ENCODE measurements at places on chromosomes 3 and 15. TPM values are rescaled to one million over a fixed set of nuclear protein-coding genes. Genes with fewer than 3 reads are reported as not detected.

- peak overlapping the region; percentile 57 for H3K4me3 ChIP-seq
- peaks cover 76% of the 10 kb centered on the region for H3K36me3 ChIP-seq
- peaks cover 49% of the 10 kb centered on the region for H3K4me1 ChIP-seq
- no peaks in the 10 kb centered on the region for H3K27me3 ChIP-seq
Measured at GRCh38 chr15:39584266-39584659, 3.4 kb downstream of the THBS1 start.

- no peak for DNase-seq
- no peaks in the 10 kb centered on the region for H3K36me3 ChIP-seq
- H3K4me3 ChIP-seq, result no peak overlapping the region
- peaks cover 40% of the 10 kb centered on the region for H3K4me1 ChIP-seq
- H3K27me3 ChIP-seq, result no peaks in the 10 kb centered on the region
Measured at GRCh38 chr3:69338911-69339310, 47.0 kb downstream of the FRMD4B start.

DNA sequence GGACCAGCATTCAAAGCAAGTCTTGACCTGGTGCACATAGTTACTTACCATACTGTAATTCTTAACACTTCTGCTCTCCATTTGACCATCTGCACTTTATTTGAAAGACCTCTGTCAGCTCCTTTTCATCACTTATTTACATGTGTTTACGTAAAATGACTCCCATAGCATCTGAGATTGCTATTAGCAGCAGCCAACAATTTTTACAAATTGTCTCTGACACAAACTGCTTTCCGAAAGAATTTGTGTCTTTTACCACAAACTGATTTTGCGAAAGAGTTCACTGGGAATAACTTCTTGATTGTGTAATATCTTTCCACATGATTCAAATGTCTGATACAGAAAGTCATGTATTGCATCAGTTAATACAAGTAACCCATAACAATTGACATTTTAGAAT, 144.1 kb upstream of the PEX5L start:
- no peak overlapping the region for H3K4me3 ChIP-seq
- no peaks in the 10 kb centered on the region for H3K36me3 ChIP-seq
- H3K4me1 ChIP-seq, result no peaks in the 10 kb centered on the region

DNA sequence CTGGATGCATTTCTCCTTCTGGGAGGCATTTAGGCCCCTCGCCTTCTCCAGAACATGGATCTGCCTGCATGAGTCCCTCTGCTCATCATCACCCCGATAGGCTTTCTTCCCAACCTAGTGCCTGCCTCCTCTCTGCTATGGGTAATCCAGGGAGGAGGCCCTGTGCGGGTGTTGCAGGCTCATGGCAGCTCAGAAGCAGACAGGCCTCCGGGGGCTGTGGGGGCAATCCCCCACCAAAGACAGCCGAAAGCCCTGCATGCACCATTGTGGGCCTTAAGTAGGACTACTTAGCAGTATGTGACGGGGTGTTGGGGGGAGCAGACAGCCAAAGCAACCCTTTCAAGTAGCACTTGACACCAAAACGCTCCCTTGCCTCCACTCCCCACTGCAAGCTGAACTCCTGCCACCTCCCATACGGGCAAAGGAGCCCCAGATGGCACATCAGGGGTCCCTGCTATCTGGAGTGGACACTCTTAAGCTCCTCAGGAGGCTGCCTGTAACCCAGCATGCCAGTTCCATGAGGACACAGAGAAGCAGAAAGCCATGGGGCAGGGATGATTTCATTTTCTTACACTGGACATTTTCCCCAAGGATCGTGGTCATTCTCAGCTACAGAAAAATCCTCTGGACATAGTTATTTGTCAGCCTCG, 98.8 kb upstream of the HACD2 start:
- H3K27me3 ChIP-seq, result no peaks in the 10 kb centered on the region
- no peak for DNase-seq
- H3K4me3 ChIP-seq, result no peak overlapping the region
- no peaks in the 10 kb centered on the region for H3K36me3 ChIP-seq
- H3K4me1 ChIP-seq, result peaks cover 7% of the 10 kb centered on the region

The AQP9 gene
- total RNA-seq, result 1.1 TPM

The OSTN gene
- total RNA-seq, result not detected

DNA sequence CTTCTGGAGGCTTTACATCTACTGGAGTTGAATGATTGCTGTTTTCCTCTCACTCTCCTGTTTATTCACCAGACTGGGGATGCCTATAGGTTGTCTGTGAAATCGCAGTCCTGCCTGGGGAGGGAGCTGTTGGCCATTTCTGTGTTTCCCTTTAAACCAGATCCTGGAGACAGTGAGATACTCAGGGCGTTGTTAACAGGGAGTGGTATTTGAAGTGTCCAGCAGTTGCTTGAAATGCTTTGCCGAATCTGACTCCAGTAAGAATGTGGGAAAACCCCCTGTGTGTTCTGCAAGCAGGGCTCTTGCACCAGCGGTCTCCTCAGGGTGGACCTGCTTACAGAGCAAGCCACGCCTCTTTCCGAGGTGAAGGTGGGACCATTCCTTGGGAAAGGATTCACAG, 4.3 kb upstream of the LRRK1 start:
- no peaks in the 10 kb centered on the region for H3K36me3 ChIP-seq
- no peaks in the 10 kb centered on the region for H3K27me3 ChIP-seq
- H3K4me3 ChIP-seq, result no peak overlapping the region
- H3K27ac ChIP-seq, result no peak overlapping the region
- DNase-seq, result no peak

The CA12 gene
- 5.5 TPM for total RNA-seq

GRCh38 chr3:85835857-85836440, 877.2 kb downstream of the CADM2 start:
- no peaks in the 10 kb centered on the region for H3K27me3 ChIP-seq
- H3K4me3 ChIP-seq, result no peak overlapping the region
- no peaks in the 10 kb centered on the region for H3K36me3 ChIP-seq
- DNase-seq, result no peak

The RCN2 gene
- 20.9 TPM for total RNA-seq

DNA sequence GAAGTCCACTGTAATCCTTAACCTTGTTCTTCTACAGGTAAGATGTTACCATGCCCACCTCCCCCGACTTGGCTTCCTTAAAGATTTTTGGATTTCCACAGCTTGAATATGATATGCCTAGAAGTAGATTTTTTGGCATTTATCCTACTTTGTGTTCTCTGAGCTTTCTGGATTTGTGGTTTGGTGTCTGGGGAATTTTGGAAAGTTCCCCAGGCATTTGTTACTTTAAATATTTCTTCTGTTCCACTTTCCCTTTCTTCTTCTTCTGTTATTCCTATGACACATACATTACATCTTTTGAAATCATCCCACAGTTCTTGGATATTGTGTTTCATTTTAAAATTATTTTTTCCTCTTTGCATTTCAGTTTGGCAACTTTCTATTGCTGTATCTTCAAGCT, 122.1 kb upstream of the TMEM108 start:
- H3K36me3 ChIP-seq, result no peaks in the 10 kb centered on the region
- H3K4me1 ChIP-seq, result no peaks in the 10 kb centered on the region
- no peak overlapping the region for H3K27ac ChIP-seq
- H3K4me3 ChIP-seq, result no peak overlapping the region

The SMAD6 gene
- total RNA-seq, result 20.8 TPM

DNA sequence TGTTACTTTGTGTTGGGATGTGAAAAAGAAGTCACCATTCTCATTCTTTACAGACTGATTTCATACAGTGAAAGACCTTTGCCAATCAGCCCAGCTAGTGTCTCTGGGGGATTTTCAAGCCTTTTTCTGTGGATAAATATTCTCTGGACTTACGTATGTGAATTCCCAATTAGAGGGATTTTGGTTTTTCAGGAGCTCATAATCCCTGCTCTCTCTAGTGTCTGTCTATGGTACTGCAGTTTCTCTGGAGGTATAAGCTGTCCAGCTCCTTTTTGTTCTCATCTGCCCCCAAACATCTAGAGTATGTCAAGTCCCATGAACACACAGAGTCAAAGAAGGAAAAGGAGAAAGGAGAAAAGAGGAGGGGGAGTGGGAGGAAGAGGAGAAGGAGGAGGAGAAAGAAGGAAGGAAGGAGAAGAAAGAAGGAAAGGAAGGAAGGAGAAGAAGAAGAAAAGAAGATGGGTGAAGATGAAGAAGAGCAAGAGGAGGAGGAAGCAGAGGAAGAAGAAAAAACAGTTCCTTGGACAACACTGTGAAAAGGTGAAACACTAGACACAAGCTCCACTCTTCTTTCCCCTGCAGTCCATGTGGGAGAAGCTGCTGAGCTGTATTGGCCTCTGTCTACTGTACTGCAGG, 218.6 kb downstream of the GREM1 start:
- no peak for DNase-seq
- H3K4me1 ChIP-seq, result no peaks in the 10 kb centered on the region
- H3K27me3 ChIP-seq, result no peaks in the 10 kb centered on the region

GRCh38 chr15:63987796-63988378, 58.4 kb downstream of the DAPK2 start:
- H3K27me3 ChIP-seq, result no peaks in the 10 kb centered on the region
- H3K27ac ChIP-seq, result peak overlapping the region; percentile 89
- no peak overlapping the region for H3K4me3 ChIP-seq

DNA sequence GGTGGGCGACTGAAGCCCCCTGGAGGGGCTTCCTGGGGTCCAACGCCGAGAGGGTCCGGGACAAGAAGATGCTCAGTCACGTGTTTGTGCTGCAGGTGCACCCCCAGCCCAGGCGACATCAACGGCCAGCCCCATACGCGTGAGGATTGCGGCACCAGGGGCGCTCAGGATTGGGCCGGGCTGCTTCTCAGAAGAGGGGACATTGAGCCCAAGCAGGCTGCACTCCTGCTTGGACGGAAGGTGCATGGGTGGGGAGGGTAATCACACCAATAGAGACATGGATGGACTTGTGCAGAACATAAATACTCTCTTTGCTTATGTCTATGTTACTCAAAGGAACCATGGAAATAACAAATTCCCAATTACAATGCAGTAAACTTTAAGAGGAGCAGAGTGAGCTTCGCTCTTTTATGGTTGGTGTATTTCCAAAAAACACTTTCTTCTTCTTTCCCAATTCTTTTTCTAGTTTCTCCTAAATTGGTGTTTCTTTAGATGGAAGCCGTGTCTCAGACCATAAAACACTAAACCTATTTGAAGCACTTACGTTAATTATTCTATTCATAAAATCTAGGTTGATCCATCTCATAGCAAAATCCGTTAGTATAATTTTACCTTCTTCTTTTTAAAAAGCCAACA, 182.7 kb downstream of the GOLGA6L6 start:
- no peak overlapping the region for H3K4me3 ChIP-seq
- H3K36me3 ChIP-seq, result no peaks in the 10 kb centered on the region
- no peaks in the 10 kb centered on the region for H3K27me3 ChIP-seq
- H3K27ac ChIP-seq, result no peak overlapping the region

DNA sequence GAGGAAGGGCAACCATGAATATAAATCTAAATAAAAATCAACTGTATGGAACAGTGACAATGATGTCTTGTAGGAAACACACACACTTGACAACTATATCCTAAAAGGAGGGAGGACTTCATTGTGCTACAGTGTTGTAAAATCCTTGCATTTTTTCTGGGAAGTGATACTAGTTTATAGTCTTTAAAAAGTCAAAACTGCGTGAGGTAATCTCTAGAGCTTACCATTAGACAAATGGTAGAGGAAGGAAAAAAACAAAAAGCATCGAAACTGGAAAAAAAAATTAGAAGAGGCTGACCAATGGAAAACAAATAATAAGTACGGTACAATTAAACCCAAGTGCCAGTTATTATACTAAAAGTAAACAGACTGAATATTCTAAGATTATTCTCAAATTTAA, 38.7 kb downstream of the CHSY1 start:
- no peak overlapping the region for H3K27ac ChIP-seq
- no peaks in the 10 kb centered on the region for H3K27me3 ChIP-seq
- no peak for DNase-seq
- H3K36me3 ChIP-seq, result no peaks in the 10 kb centered on the region
- no peak overlapping the region for H3K4me3 ChIP-seq
- H3K4me1 ChIP-seq, result peaks cover 48% of the 10 kb centered on the region

The IVD gene
- total RNA-seq, result 65.3 TPM

The ATP13A5 gene
- total RNA-seq, result not detected

DNA sequence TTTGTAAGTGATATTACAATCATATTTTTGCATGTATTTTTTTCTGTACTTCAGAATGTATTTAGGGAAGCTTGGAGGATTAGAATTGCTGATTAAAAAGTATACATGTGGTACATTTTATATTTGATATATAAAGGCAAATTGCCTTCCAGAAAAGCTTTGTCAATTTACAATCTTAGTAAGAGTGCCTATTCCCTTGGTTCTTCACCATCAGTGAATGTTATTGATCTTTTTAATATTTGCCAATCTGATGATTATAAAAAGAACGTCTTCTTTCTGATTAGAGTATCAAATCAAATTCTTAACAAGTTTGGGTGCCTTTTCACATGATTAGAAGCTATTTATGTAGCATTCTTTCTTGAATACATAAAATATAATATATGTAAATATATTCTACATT, 9.1 kb downstream of the WDR49 start:
- no peaks in the 10 kb centered on the region for H3K27me3 ChIP-seq
- H3K4me3 ChIP-seq, result no peak overlapping the region
- no peaks in the 10 kb centered on the region for H3K36me3 ChIP-seq
- no peak overlapping the region for H3K27ac ChIP-seq
- DNase-seq, result no peak

DNA sequence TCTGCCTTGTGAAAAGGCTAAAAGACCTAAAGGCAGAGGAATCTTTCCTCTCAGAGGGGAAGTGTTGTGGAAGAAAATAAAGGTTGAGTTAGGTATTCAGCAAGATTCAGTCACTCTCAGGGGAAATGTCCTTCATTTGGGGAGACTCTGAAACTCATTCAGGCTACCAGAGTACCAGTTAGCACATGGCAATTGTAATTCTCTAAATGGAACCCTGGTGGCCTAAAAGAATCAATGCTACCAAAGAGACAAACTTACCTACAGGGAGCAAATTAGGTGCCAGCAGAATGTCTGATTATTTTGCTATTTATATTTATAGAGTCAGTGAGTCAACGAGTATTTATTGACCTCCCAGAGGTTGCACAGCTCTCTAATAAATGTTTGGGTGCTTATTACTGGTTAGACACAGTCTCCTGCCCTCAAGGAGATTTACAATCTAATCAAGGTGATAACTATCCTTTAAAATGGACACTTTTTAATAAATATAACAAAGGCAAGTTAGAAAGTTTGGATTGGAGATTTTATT, 33.9 kb upstream of the CDIN1 start:
- no peaks in the 10 kb centered on the region for H3K27me3 ChIP-seq
- H3K36me3 ChIP-seq, result no peaks in the 10 kb centered on the region
- H3K4me3 ChIP-seq, result no peak overlapping the region
- no peaks in the 10 kb centered on the region for H3K4me1 ChIP-seq

The DZIP3 gene
- 16.1 TPM for total RNA-seq

GRCh38 chr3:186609247-186609868, 3.5 kb upstream of the AHSG start:
- H3K27me3 ChIP-seq, result no peaks in the 10 kb centered on the region
- H3K4me3 ChIP-seq, result no peak overlapping the region
- no peak for DNase-seq
- no peak overlapping the region for H3K27ac ChIP-seq
- no peaks in the 10 kb centered on the region for H3K4me1 ChIP-seq
- H3K36me3 ChIP-seq, result no peaks in the 10 kb centered on the region

DNA sequence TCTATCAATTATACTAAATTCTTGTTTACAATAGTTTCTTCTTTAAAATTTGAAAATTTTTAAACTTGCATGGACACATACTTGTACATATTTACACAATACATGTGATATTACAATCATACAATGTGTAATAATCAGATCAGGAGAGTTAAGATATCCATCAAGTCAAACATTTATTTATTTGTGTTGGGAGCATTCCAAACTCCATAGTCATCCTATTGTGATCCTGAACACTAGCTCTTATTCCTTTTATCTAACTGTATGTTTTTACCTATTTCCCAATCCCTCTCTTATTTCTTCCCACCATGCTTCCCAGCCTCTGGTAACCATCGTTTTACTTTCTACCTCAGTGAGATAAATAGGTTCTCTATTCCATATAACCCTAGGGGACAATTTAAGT, 1219.2 kb downstream of the ZPLD1 start:
- no peak for DNase-seq
- H3K27ac ChIP-seq, result no peak overlapping the region

All from right atrium auricular region (tissue), 2 donors.